ENCODE measurements at places on chromosomes 16 and 17.

GRCh38 chr16:784431-784830 lies 3.8 kb downstream of the RPUSD1 start:
- no peak for DNase-seq

DNA sequence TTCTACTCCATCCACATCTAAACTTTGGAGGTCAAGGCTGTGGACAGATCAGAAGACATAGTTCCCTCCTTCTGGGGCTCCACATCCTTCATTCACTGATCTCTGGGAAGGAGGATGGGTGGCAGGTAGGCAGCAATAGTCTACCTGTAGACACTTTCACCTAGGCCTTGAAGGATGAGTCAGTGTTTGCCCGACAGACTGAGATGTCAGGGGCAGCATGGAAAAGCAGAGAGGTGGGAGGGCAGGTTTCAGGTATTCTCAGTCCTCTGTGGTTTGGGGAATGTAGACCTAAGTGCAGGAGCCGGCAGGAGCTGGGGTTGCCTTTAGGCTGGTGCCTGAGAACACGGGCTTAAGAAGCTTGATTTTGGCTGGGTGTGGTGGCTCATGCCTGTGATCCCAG lies 171.9 kb upstream of the ZNF267 start:
- no peak for DNase-seq

GRCh38 chr17:37502009-37502936 lies 12.6 kb downstream of the DUSP14 start:
- no peak for DNase-seq

DNA sequence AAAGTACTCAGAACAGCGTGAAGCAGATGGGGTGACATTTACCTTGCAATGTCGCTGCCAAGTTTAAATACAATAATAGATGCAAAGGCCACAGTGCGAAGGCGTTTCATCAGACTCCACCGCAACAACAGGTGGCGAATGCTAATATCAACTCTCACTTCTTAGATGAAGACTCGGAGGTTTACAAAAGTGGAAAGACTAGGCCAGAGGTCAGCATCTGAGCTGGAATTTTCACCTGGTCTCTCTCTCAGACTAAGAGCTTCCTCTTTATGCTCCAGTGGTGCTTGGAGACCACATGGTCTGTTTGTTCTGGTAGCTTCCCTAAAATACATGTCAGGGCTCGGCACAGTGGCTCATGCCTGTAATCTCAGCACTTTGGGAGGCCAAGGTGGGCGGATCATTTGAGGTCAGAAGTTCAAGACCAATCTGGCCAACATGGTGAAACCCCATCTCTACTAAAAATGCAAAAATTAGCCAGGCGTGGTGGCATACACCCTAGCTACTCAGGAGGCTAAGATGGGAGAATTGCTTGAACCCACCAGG lies 169.1 kb downstream of the XYLT1 start:
- no peak for DNase-seq

GRCh38 chr17:31488982-31489294 lies 97.5 kb downstream of the RAB11FIP4 start:
- no peak for DNase-seq

DNA sequence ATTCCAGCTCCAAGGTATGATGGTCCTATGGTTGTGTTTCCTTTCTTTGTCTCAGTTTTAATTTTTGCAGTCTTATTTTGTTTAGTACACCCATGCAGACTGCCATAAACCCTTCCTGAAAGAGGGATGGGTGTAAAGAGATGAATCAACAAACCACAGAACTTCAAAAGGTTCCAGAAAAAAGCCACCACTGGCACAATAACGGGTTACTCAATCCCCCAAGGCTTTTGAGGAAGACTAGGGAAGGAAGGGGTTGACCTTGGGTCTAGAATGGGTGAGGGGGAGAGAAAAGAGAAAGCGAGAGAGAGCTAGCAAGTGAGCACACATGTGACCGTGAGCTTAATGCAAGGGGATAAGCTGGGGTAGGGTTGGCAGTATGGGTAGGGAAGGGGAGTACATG lies 168.1 kb downstream of the XYLT1 start:
- DNase-seq = no peak

DNA sequence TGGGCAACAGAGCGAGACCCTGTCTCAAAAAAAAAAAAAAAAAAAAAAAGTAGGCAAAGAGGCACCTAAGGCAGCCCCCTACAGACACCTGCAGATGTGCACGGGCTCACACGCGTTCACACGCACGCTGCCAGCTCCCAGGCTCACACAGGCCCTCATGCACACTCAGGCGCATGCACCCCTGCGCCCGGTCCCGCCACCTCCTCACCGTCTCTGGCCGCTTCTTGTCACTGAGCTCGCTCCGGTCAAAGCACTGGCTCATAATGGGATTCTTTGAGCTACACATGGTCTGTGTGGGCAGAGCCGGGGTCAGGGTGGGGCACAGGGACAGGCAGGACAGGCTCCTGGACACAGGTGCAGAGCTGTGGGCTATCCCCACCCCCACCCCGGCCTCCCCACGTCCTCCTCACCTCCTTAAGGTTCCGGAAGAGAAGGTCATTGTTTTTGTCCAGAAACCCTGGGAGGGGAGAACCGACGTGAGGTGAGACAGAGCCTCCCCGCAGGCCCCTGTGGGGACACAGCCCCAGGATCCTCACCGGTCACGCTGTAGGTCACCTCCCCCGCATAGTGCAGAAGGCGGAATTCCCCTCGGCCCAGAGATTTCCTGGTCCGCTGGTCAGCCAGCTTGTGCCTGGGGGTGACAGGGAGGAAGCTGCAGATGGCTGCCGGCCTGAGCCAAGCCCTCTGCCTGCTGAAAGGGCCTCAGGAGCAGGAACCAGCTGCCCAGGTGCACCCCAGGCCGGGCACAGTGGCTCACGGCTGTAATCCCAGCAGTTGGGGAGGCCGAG lies 17.9 kb downstream of the MYO1C start:
- DNase-seq = no peak

Measured in HTR-8/SVneo (cell line).